WTC11 (cell line): ENCODE measurements at places on chromosomes 2 and 18. TPM values are rescaled to one million over a fixed set of nuclear protein-coding genes. Genes with fewer than 3 reads are reported as not detected.
A peak's percentile ranks its signal among the peaks of the same experiment; 100 is the strongest.

DNA sequence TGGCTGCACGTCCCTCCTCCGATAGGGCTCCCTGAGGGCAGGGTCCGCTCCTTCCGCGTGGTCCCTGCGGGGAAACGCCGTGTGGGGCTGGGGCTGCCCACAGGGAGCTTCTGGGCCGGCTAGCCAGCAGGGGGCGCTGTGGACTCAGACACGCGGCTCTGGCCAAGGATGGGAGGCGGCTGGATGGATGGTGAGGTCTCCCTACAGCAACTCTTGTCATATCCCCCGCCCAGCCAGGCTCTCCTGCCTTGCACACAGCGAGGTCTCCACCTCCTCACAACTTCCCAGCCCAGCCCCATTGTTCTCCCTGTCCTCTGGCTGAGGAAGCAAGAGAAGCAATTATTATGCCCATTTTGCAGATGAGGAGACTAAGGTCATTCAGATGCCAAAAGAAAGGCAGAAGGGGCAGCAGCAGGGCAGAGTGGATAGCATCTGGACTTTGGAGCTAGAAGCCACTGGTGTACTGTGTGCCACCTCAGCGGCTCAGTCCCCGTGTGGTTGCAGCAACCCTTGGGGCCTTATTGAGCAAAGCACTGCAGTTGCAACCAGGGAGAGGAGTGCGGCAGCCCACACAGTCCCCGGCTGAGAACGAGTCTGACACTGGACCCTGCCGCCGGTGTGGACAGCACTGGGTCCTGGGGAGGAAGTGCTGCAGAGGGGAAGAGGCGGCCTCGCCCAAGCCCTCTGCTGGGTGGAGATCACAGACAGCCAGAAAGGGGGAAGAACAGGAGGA, 99.0 kb downstream of the ZFP36L2 start:
- H3K36me3 ChIP-seq: no peaks in the 10 kb centered on the region
- H3K4me3 ChIP-seq: no peak overlapping the region
- H3K27me3 ChIP-seq: no peaks in the 10 kb centered on the region; the same call in 1 of the 2 replicates
- H3K4me1 ChIP-seq: peaks cover 14% of the 10 kb centered on the region
- H3K27ac ChIP-seq: no peak overlapping the region

DNA sequence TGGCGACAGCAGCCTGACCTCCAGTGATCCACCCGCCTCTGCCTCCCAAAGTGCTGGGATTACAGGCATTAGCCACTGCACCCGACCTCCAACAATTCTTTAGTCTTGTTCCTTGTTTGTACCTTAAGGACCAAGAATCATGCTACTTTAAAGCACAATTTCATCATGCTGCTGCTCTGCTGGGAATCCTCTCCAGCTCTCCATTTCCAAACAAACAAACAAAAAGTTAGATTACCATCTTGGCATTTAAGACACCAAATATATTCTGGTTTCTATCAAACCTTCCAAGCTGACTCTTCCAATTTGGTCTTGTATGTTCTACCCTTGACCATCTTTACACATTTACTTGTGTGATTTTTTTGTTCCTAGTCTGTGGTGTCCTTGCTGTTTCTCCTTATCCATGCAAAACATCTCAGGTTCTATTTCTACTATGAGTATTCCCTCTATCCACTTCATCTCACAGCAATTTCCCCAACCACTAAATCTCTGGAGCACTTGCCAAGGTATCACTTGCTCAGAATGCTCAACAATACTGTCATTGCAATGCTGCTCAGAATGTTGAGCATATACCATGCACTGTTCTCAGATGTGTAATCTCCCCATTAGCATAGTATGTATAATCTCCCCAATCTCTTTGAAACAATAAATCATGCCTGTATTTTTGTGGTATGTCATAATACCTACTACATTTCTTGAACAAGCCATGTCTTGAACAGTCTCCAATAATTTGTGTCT, 73.2 kb upstream of the GALNT5 start:
- H3K36me3 ChIP-seq: no peaks in the 10 kb centered on the region
- DNase-seq: no peak
- H3K27ac ChIP-seq: no peak overlapping the region

TTC31 gene
- 32.6 to 38.3 TPM (median 36.2 TPM) in 3 replicates for total RNA-seq

- no peak overlapping the region for H3K27ac ChIP-seq
- H3K4me1 ChIP-seq: no peaks in the 10 kb centered on the region
- peaks cover 14% of the 10 kb centered on the region for H3K36me3 ChIP-seq
- H3K4me3 ChIP-seq: no peak overlapping the region
Measured at GRCh38 chr2:105158002-105158401, 83.5 kb upstream of the GPR45 start.

DNA sequence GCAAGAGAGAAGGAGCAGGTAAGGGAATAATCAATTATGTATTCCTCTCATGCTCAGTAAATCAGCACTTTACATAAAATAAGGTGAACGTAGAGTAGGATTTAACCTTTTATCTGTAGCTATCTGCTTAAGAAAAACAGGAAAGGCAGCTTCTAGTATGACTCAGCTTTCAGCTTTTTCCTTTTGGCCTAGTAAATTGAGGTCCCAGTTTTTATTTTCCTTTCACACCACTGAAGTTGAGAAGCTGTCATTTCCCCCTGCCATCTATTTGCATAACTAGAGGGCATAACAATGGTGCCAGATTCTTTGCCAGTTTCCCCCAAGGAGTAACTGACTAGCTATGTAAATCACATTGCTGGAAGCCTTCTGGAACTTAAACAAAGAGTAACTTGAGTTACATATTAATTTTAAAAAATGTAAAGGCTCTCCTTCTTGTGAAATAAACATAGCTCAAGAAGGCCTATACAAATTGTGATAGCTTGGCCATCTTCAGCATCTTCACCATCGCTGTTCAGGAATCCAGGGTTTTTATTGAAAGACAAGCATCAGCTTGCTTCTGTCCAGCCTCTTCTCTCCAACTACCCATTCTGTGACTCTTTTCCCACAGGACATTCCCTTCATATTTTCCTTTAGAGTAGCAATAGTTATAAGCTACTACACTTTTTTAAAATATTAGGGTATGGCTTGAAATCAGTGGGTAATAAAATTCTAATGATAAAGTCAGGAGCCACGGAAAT, 97.0 kb downstream of the KYNU start:
- no peaks in the 10 kb centered on the region for H3K27me3 ChIP-seq
- peak overlapping the region; percentile 90 for H3K27ac ChIP-seq
- peaks cover 45% of the 10 kb centered on the region for H3K4me1 ChIP-seq
- no peak overlapping the region for H3K4me3 ChIP-seq
- peaks cover 13% of the 10 kb centered on the region; the same call in 1 of the 2 replicates for H3K36me3 ChIP-seq

DNA sequence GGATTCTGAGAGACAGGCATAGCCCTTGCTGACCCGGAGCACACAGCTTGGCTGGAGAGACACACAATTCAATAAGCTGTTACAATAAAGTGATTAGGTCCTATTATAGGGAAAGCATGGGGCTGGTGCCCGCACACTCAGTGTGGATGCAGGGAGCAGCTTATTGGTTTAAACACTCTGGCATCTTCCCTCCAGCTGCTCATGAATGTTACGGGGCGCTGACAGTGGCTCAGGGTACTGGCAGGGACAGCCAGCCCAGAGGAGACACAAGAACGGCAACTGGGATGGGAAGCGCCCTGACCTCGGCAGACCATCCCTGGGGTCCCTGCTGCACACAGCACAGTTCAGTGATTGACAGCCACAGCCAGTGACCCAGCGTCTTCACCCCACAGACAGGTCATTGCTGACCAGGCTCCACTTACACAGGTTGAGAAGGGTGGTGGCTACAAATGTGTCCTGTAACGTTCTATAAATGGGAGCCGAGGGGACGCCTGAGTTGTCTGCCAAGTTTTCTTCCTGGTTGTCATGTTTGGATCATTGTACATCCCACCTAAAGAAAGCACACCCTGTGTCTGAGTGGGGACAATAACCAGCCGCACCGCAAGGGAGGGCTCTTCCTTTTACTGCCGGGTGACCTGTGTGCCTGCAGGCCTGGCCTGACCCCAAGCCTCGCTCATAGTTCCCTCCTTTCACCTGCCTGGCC, 60.3 kb downstream of the SH3BP4 start:
- H3K27ac ChIP-seq: peak overlapping the region; percentile 83
- peaks cover 21% of the 10 kb centered on the region for H3K36me3 ChIP-seq
- no peak for DNase-seq
- H3K4me1 ChIP-seq: peaks cover 67% of the 10 kb centered on the region

IL1A gene
- 0.34 to 0.55 TPM (median 0.42 TPM) in 3 replicates for total RNA-seq

DNA sequence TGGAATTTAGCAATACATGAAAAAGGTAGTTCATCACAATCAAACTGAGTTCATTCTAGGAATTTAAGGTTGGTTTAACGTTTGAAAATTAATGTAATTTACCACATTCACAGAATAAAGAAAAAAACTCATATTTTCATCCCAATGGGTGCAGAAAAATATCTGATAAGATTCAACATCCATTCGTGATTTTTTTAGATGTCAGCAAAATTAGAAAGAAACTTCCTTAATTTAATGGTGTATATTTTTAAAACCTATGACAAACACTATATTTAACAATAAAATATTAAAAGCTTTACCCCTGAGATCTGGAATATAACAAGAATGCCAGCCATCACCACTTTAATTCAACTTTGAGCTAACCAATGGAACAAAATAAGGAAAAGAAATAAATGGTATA, 208.7 kb upstream of the CHAC2 start:
- no peaks in the 10 kb centered on the region for H3K27me3 ChIP-seq
- H3K4me1 ChIP-seq: no peaks in the 10 kb centered on the region
- peaks cover 4% of the 10 kb centered on the region; the same call in 1 of the 2 replicates for H3K36me3 ChIP-seq
- DNase-seq: no peak
- no peak overlapping the region for H3K4me3 ChIP-seq
- no peak overlapping the region for H3K27ac ChIP-seq

EMX1 gene
- 3.6 to 4.4 TPM (median 3.8 TPM) in 3 replicates for total RNA-seq

GRCh38 chr2:172442072-172442895, 14.9 kb downstream of the ITGA6 start:
- DNase-seq: no peak
- H3K4me3 ChIP-seq: no peak overlapping the region
- peaks cover 51% of the 10 kb centered on the region for H3K4me1 ChIP-seq
- H3K36me3 ChIP-seq: peaks cover 12% of the 10 kb centered on the region

GRCh38 chr2:160076914-160077313, 14.5 kb upstream of the PLA2R1 start:
- no peak overlapping the region for H3K4me3 ChIP-seq
- no peak for DNase-seq
- H3K27ac ChIP-seq: no peak overlapping the region
- peaks cover 30% of the 10 kb centered on the region for H3K36me3 ChIP-seq

STPG4 gene
- total RNA-seq: not detected in 3 replicates

SFT2D3 gene
- total RNA-seq: 9.2 to 10.5 TPM (median 9.8 TPM) in 3 replicates

FAP gene
- total RNA-seq: 0.21 TPM in 1 of 3 replicates, not detected in the others

FAM98A gene
- total RNA-seq: 66.3 to 91.1 TPM (median 78.4 TPM) in 3 replicates

CXCR4 gene
- 1.3 to 2.1 TPM (median 1.9 TPM) in 3 replicates for total RNA-seq

HOXD13 gene
- total RNA-seq: not detected in 3 replicates

DNA sequence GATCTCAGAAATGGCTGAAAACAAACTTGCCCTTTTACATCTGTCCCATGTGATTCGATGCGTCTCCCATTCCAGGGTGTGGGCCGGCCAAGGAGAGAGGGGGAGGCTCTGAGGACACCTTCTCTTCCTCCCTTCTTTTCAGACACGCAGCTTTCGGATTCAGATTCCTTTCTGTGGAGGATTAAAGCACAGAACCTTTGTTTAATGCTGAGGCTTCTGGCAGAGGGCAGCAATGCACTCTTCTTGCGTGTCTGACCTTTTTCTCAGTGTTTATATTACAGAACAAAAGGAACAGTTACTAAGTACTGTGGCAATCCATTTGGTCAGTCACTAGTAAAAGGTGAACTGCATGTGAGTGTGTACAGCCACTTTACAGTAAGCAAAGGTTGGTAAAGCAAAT, 268.9 kb upstream of the CCDC68 start:
- H3K4me1 ChIP-seq: peaks cover 13% of the 10 kb centered on the region
- peak overlapping the region; percentile 78 for H3K27ac ChIP-seq
- H3K27me3 ChIP-seq: no peaks in the 10 kb centered on the region
- DNase-seq: no peak
- peaks cover 61% of the 10 kb centered on the region for H3K36me3 ChIP-seq
- no peak overlapping the region for H3K4me3 ChIP-seq

SLC9A4 gene
- 0.09 to 0.11 TPM in 2 of 3 replicates, not detected in the other for total RNA-seq

DNA sequence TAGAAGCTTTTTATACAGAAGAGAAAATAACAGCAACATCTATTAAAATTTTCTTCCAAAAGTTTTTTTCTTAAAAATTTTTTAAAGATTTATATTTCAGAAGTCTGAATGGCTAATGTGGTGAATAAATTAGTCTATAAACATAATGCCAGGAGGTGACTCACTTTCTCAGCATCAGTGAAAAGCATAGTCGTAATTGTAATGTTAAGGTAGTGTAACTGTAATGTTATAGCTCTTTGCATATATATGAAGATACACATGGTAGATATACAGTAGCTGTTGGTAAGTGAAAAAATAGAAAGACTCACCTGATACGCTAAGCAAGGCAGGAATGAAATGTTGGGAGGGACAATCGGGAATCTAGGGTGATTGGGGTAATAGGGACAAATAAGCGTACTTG, 5.5 kb downstream of the TIMM21 start:
- H3K27me3 ChIP-seq: no peaks in the 10 kb centered on the region
- H3K36me3 ChIP-seq: peaks cover 37% of the 10 kb centered on the region
- no peak overlapping the region for H3K4me3 ChIP-seq
- DNase-seq: no peak
- peaks cover 23% of the 10 kb centered on the region for H3K4me1 ChIP-seq

DNA sequence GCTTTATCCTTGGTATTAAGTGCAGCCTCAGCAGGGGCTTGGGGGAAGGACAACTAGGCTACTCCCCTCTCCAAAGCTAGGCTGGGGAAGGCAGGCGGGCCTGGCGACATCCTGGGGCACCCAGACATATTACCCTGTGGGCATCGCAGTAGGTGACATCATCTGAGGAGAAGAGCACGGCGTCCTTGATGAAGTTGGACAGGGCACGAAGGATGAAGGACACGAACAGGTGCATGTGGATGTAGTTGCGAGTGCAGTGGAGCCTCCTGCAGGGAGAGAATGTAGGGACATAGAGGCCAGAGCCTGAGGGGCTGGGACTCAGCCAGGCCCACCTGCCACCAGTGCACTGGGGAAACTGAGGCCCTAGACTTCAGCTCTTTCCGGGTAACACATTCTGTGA, 32.3 kb downstream of the TMEM37 start:
- H3K4me1 ChIP-seq: no peaks in the 10 kb centered on the region
- DNase-seq: no peak
- no peaks in the 10 kb centered on the region for H3K27me3 ChIP-seq
- no peak overlapping the region for H3K4me3 ChIP-seq
- no peak overlapping the region for H3K27ac ChIP-seq

LRRTM1 gene
- total RNA-seq: 1.1 to 1.4 TPM (median 1.2 TPM) in 3 replicates

XDH gene
- 3.0 to 3.7 TPM (median 3.7 TPM) in 3 replicates for total RNA-seq

DNA sequence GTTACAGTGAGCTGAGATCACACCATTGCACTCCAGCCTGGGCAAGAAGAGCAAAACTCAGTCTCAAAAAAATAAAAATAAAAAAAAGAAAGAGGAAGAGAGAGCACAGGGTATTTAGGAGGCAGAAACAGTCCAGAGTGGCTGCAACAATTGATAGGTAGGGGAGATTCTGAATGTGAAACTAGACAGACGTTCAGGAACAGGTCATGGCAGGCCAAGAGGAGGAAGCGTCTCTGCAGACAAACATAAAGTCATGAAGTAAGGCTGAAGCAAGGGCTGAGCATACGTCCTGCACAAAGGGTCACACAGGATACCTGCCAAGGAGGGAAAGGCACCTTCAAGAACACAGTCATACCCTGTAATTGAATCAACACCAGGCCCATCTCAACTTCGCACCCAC, 64.1 kb upstream of the ZNF532 start:
- H3K36me3 ChIP-seq: peaks cover 17% of the 10 kb centered on the region
- peaks cover 27% of the 10 kb centered on the region for H3K4me1 ChIP-seq
- H3K27me3 ChIP-seq: no peaks in the 10 kb centered on the region; the same call in 1 of the 2 replicates
- no peak overlapping the region for H3K4me3 ChIP-seq
- no peak overlapping the region for H3K27ac ChIP-seq
- no peak for DNase-seq
